Erythroblast (primary cell): ENCODE measurements at places on chromosomes 5 and 9.

DNA sequence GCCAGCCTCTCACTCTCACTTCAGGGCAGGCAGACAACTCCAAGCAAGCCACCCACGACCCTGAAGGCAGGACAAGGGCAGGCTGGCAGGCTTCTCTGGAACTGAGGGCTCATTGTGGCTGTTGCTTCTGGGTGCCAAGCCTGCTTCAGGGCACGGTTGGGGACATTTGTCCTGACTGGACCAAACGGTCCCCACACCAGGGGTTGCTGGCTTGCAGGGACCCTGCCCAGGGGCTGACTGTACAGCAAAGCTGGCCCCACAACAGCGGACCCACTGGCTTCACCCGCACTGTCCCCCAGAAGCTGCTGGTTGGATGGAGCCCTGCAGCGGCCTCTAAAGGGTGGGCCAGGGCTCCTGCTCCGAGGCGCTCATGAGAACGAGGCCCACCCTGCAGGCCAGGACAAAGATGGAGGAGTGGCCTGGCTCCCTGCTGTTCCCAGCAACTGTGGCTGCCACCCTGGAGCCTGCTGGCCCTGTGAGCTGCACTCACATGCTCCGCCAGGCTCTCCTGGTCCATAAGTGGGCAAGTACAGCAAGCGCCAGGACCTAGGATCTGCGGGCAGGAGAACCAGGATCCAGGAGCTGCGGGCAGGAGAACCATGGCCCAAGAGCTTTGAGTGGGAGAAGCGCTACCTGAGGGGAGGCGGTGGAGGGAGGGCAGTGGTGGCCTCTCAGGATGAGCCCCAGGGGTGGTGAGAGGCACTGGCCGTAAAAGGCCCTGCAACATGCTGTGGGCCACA lies 34.4 kb upstream of the NSMF start:
- no peak for DNase-seq

GRCh38 chr5:130138406-130139045 lies 234.3 kb downstream of the CHSY3 start:
- DNase-seq, result no peak

GRCh38 chr9:80144856-80145255 lies 573.1 kb downstream of the TLE4 start:
- no peak for DNase-seq

GRCh38 chr9:117081641-117082317 lies 333.1 kb downstream of the ASTN2 start:
- no peak for DNase-seq

- DNase-seq, result no peak
Measured at GRCh38 chr9:68507130-68507805, 33.4 kb downstream of the TMEM252 start.

- DNase-seq, result no peak
Measured at GRCh38 chr5:32283061-32283460, 29.7 kb downstream of the MTMR12 start.

GRCh38 chr5:42250-42649 lies 49.7 kb upstream of the PLEKHG4B start:
- no peak for DNase-seq

DNA sequence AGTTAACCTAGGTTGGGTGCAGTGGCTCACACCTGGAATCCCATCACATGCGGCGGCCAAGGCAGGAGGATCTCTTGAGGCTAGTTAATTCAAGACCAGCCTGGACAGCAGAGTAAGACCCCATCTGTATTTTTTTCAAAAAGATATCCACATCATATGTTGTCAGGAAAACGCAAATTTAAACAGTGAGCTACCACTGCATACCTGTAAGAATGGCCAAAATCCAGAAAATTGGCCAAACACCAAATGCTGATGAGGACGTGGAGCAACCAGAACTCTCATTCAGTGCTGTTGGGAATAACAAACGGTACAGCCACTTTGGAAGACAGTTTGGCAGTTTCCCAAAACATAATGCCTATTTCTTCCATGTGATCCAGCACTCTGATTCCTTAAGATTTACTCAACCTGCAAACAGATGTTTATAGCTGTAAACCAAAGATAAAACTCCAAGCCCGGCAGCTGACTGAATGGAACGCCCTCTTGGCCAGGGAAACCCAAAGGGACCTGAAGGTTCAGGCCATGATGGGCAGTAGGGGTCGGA lies 12.4 kb downstream of the CEL start:
- DNase-seq, result no peak

DNA sequence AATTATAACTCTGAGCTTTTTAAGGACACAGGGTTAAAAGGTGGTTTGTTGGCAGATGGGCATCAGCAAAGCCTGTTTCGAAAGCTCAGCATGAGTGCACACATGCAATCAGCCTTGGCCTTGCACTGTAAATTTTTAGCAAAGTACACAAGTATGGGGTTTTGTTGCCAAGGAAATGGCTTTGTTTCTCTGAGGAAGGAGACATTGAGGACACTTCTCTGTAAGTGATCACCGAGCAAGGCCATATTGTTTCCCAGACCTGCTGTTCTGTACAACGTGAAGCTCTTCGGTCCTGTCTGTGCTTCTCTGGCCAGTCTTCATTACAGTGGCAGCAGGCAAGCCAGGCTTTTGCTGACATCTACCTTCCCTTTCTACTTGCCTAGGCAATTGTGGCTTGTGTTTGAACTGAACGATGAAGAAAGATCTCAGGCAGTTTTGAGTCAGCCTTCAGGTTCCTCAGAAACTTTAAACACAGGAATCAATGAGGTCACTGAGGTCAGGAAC lies 27.9 kb upstream of the GLRX start:
- no peak for DNase-seq

DNA sequence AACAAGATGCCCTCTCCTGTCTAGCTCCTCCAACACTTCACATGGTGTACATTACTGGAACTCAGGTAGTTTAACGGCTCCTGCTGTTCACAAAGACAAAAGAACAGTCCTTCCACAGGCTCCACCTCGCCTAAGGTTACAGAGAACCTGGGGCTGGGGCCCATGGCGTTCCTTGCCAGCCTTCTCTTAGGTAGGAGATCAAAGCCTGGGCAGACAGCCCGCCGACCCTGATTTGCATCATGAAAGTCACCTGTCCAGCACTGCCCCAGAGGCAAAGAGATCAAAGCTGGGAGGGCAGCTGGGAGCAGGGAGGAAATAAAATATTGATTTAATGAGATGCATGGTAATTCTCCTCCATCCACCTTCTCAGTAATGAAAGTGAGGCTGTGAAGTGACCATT lies 115.0 kb upstream of the SLIT3 start:
- DNase-seq, result no peak

DNA sequence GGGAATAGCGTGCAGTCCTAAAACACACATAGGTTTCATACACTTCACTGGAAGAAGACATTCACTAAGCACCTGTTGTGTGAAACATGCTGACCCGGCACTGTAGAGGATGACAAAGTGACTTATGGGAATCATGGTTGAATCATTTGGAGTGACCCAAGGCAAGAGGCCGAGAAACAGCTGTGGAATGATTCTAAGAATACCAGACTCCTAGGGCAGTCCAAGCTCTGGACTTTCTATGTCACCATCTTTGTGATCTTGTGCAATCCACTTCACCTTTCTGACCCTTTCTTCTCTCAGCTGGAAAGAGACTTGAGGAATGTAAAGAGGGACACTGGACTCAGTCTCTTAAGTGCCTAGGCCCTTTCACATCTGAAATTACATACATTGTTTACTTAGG lies 13.1 kb downstream of the MSANTD3 start:
- DNase-seq, result no peak

DNA sequence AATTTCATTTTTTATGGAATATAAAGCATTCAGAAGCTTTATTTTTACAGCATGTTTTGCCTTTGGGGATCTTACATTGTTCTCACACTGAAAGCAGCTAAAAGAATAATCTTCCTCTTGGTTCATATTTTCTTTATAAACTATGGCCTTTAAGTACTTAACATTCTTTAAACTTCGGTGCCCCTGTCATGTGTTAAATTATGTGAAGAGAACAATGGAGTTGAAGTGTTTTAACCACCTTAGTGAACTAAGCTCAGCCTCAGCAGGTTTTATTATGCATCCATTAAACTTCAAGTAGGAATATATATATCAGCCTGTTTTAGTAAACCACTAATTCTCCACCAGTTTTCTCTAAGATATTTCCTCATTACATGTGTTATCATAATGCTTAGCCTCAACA lies 371.4 kb upstream of the CDH18 start:
- DNase-seq, result no peak

- no peak for DNase-seq
Measured at GRCh38 chr5:103021314-103021713, 98.6 kb downstream of the GIN1 start.

DNA sequence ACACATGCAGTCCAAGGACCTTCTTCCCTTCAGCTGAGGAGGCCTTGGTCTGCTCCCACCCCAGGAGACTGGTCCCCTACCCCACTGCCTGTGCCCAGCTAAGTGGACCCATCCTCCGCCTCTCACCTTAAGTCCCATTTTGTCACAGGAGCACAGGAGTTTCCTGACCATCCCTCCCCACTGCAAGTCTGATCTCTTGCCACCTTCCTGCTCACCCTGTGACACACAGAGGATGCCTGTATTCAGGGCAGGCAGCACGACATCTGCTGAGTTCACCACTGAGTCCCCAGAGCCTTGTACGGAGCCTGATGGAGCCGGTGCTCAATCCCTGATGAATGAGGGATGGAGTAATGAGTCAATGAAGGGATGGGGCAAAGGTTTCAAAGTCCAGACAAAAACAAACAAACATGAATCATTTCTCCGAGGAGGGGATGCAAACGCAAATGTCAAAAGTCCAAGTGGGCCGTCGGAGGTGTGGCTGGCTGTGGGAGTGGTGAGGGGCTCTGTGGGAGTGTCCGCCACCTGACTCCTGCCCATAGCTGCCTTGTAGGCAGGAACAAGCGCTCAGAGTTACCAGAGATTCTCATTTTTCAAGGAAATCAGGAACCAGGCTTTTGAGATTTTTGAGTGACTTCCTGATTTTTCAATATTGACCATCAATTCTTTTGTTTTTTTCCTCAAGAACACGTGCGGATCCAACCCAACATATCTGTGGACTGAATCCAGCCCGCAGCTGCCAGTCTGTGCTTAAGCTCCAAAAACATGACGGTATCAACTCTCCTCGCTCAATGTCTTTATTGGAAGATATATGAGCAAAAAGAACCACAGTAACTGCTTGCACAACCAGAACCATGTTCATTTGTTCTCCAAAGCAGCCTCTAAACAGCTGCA lies 4.4 kb downstream of the RAPGEF1 start:
- no peak for DNase-seq

GRCh38 chr5:153122403-153122802 lies 368.1 kb upstream of the GRIA1 start:
- no peak for DNase-seq

GRCh38 chr9:114884787-114885452 lies 45.5 kb downstream of the TNFSF8 start:
- no peak for DNase-seq

GRCh38 chr5:14415698-14416074 lies 165.9 kb upstream of the OTULINL start:
- no peak for DNase-seq

DNA sequence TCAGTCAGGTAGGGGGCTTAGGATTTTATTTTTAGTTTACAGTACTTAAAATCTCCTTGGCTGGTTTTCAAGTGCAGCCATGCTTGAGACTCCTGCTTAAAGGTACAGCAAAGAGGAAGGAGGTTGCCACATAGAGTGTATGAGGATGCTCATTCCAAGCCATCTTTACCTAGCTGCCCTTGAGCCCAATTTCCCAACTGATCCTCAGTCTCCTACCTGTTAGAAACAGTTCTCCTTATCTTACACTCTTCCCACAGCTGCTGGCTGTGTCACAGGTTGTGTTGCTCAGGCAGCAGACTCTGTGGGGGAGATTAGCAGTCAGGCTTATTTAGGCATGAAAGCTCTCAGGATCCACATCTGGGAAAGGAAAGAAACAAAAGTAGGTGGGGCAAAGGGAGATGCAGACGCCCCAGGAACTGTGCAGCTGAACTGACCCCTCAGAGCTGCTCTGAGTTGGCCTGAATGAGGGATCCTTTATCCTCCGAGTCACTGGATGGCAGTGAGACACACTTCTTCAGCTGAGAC lies 95.1 kb downstream of the NMUR2 start:
- DNase-seq, result no peak

- DNase-seq, result no peak
Measured at GRCh38 chr9:128523199-128523925, 18.8 kb downstream of the GLE1 start.

- DNase-seq, result no peak
Measured at GRCh38 chr9:89945133-89945532, 340.3 kb downstream of the GADD45G start.

DNA sequence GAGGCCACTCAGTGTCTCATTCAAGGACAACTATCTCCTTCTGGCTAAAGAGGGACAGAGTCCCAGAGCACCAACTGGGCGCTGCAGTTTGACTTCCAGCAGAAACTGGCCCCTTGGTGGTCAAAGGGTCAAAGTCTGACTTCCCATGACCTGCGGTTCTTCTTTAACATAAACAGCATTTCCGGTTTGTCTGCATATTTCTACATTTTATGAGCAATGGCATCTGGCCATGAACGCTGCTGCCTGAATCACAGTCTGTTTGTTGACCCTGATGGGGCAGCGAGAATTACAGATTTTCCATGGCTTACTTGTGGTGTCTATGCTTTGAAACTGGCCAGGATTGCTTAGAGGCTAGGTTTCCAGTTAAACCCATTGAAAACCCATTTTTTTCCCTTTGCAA lies 1.3 kb downstream of the TNFSF15 start:
- DNase-seq, result no peak

DNA sequence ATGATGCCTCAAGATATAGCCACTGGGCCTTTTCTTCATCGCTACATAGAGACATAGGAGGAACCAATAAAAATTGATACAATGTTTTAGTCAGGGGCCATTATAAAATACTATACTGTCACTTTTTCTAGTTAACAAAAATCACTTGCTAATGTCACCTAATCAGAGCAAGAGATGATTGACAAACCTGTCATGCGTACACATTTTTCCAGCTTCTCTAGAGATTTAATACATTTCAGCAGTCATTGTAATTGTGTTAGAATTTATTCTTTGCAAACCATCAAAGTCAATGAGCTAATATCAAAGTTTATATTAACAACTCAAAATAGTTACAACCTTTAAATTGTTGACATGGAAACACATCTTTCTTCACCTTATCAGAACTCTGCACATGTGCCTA lies 513.6 kb upstream of the SEMA6A start:
- no peak for DNase-seq

- no peak for DNase-seq
Measured at GRCh38 chr9:90044710-90045151, 439.9 kb downstream of the GADD45G start.

GRCh38 chr5:120052916-120053828 lies 410.9 kb upstream of the PRR16 start:
- DNase-seq, result no peak

GRCh38 chr9:100595391-100596199 lies 17.7 kb downstream of the CAVIN4 start:
- peak; percentile 36 for DNase-seq

DNA sequence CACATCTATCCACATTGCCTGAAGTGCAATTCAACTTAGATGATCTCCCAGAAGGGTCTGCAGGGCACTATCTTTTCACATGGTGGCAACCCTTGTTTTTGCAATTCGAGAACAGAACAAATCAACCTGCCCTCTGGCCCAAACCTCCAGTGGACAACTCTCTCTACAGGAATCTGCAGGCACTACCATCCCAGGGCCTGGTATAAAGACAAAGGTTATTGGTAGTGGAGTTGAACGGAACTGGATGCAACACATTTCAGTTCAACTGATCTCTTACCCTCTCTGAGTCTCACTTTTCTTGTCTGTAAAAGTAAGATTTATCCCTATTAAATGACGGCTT lies 153.2 kb upstream of the EGFLAM start:
- no peak for DNase-seq
